ENCODE measurements at places on chromosomes 6 and 20. TPM values are rescaled to one million over a fixed set of nuclear protein-coding genes. Genes with fewer than 3 reads are reported as not detected.

Gene DEFB124
- not detected for total RNA-seq

Gene BCAS4
- total RNA-seq = 49.9 TPM

Gene SAMD5
- 1.2 TPM for total RNA-seq

Gene LY6G6D
- total RNA-seq = not detected

Gene SFTA2
- total RNA-seq = not detected

Gene OR12D3
- total RNA-seq = not detected

Gene SLC17A1
- total RNA-seq = not detected

Gene MLIP
- not detected for total RNA-seq

Gene IL17F
- not detected for total RNA-seq

Gene CCN6
- total RNA-seq = not detected

Gene SERAC1
- total RNA-seq = 5.0 TPM

Gene CRYBG1
- total RNA-seq = 19.9 TPM

Gene THBS2
- not detected for total RNA-seq

Gene LTA
- total RNA-seq = not detected

Gene FAM83C
- total RNA-seq = not detected

Gene EPB41L1
- 48.2 TPM for total RNA-seq

Gene SNAP91
- not detected for total RNA-seq

Gene PNLDC1
- total RNA-seq = not detected

Gene CAGE1
- total RNA-seq = not detected

Gene XPO5
- total RNA-seq = 50.6 TPM

Gene OPRL1
- 7.4 TPM for total RNA-seq

Gene MDFI
- 96.4 TPM for total RNA-seq

Gene TUBB1
- not detected for total RNA-seq

Gene RBM24
- total RNA-seq = 2.0 TPM

Gene FOXO3
- 12.8 TPM for total RNA-seq

Gene CCR6
- not detected for total RNA-seq

Gene BPHL
- total RNA-seq = 15.8 TPM

Gene MYCT1
- total RNA-seq = 0.55 TPM

Gene GSTA1
- total RNA-seq = not detected

Gene DEFB132
- not detected for total RNA-seq

Gene ZC3H12D
- not detected for total RNA-seq

Gene AGPAT4
- 3.9 TPM for total RNA-seq

Gene EBF4
- 1.8 TPM for total RNA-seq

Gene COL9A1
- not detected for total RNA-seq

Gene PNPLA1
- total RNA-seq = 0.29 TPM

Gene ZNF831
- not detected for total RNA-seq

Gene B3GALT4
- 8.4 TPM for total RNA-seq

Gene EIF6
- 292 TPM for total RNA-seq

Gene EMILIN3
- total RNA-seq = not detected

Gene PBOV1
- total RNA-seq = not detected

Gene GGTLC1
- total RNA-seq = not detected

Gene SOX18
- 1.1 TPM for total RNA-seq

Gene VTA1
- 38.6 TPM for total RNA-seq
